ENCODE measurements at places on chromosomes 12 and 14. TPM values are rescaled to one million over a fixed set of nuclear protein-coding genes. Genes with fewer than 3 reads are reported as not detected.

RHEBL1 gene
- total RNA-seq: 2.9 TPM

FGD6 gene
- total RNA-seq: 0.92 TPM

KITLG gene
- 10.4 TPM for total RNA-seq

ATN1 gene
- 20.0 TPM for total RNA-seq

- no peak for DNase-seq
Measured at GRCh38 chr12:52915637-52916036, 10.8 kb upstream of the KRT8 start.

Data from LHCN-M2 (cell line).